ENCODE measurements at places on chromosomes 4 and X. TPM values are rescaled to one million over a fixed set of nuclear protein-coding genes. Genes with fewer than 3 reads are reported as not detected.
A peak's percentile ranks its signal among the peaks of the same experiment; 100 is the strongest.

DNA sequence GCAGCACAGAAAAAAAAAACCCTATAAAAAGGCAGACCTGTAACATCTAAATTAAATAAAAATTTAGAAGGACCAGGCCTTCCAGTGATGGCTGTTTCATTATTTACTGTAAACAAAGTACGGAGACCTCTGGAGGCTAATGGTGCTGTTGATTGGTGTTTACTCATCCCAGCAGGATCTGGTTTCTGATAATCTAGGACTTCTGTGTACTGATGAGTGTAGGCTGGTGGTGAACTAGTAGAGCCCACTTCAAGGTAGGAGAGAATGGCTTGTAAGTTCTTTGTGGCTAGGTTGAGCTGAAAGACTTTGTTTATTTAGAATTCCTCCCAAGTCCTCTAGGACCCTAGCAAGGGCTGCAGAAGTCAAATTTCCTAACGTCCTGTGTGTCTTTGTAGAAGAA, 398.1 kb upstream of the PITX2 start:
- H3K4me3 ChIP-seq, result no peak overlapping the region
- no peaks in the 10 kb centered on the region for H3K27me3 ChIP-seq

DNA sequence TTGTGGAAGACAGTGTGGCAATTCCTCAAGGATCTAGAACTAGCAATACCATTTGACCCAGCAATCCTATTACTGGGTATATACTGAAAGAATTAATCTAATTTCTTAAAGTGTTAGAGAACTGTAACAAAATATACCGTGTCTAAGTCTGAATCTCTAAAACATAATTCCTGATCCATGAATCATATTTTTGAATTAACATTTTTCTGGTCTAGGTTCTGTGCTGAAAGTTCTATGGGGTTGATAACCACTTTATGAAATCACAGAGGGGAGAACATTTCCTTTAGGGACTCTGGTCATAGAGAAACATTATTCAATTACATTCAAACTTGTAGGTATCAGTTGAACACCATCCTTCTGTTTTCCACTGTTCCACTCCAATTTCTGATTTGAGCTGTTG, 91.9 kb upstream of the ETNPPL start:
- H3K27ac ChIP-seq, result no peak overlapping the region
- peaks cover 4% of the 10 kb centered on the region for H3K4me1 ChIP-seq
- no peaks in the 10 kb centered on the region for H3K27me3 ChIP-seq
- no peak for DNase-seq
- peaks cover 5% of the 10 kb centered on the region for H3K36me3 ChIP-seq

DNA sequence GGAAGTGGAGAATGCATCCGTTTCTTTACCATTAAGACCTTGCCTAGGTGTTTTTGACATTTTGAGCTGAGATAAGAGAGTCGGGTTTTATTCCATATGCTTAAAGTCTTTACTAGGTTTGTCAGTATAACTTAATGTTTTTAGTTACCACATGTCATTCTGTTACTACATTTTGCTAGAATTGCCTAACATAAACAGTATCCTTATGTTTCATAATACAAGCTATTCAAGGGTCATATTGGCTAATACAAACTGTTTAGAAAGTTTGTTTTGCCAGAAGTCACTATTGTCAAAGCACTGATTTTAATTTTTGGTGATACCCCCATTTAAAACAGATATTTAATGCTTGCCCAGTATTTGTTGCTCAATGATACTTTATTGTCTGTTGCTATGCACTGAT, 427.7 kb upstream of the MAGEB2 start:
- H3K4me3 ChIP-seq, result no peak overlapping the region
- DNase-seq, result no peak
- H3K27ac ChIP-seq, result no peak overlapping the region

- no peaks in the 10 kb centered on the region for H3K27me3 ChIP-seq
- no peak overlapping the region for H3K27ac ChIP-seq
- peaks cover 3% of the 10 kb centered on the region for H3K36me3 ChIP-seq
- no peak overlapping the region for H3K4me3 ChIP-seq
- H3K4me1 ChIP-seq, result peaks cover 6% of the 10 kb centered on the region
Measured at GRCh38 chr4:60611762-60612496, 588.2 kb upstream of the ADGRL3 start.

GRCh38 chr4:17613761-17614415, 553 bp upstream of the MED28 start:
- DNase-seq, result no peak
- H3K27ac ChIP-seq, result peak overlapping the region; percentile 98
- peaks cover 28% of the 10 kb centered on the region for H3K4me1 ChIP-seq
- no peaks in the 10 kb centered on the region for H3K27me3 ChIP-seq
- peak overlapping the region; percentile 97 for H3K4me3 ChIP-seq

CLDN22 gene
- total RNA-seq, result not detected
